ENCODE measurements at places on chromosomes 5 and 9.

- DNase-seq = no peak
- H3K36me3 ChIP-seq = no peaks in the 10 kb centered on the region
- no peaks in the 10 kb centered on the region for H3K27me3 ChIP-seq
- H3K27ac ChIP-seq = no peak overlapping the region
- H3K4me3 ChIP-seq = no peak overlapping the region
These were observed 30.0 kb downstream of the ZCCHC10 start for GRCh38 chr5:132996307-132996706.

DNA sequence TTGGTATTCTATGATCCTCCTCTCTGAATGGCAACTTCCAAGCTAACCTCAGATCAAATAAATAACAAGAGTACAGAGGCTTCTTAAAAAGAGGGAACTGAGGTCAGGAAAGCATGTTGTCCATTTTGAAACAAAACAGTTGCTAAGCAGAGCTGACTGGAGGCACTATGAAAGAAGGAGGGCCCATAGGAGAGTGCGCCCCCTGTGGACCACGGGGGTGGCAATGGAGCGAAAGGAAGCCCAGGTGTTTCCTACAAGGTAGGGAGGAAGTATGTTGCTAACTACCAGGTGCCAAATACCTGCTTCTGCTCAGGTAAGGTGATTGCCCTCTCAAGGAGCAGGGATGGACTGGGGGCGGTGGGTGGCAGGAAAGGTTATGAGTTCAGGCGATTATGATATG lies 101.8 kb upstream of the MAST4 start:
- no peaks in the 10 kb centered on the region for H3K27me3 ChIP-seq
- DNase-seq = no peak

DNA sequence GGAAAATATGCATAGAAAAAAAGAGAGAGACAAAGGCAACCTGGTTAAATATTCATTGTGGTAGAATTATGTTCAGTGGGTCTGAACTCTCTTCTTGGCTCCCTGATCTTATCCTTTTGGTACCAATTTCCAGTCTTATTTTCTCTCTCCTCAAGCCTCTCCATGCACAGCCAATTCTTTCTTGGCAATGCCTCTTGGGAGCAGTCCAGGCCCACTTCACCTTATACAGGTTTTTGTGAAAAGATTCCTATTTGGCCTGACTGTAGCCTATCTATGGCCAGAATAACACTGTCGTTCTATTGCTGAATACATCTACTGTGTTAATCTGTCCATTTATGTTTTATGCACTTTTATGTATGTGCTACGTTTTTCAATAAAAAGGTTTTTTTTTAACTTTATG lies 2.7 kb downstream of the ELOVL7 start:
- DNase-seq = no peak
- H3K4me3 ChIP-seq = no peak overlapping the region
- H3K36me3 ChIP-seq = no peaks in the 10 kb centered on the region
- H3K4me1 ChIP-seq = no peaks in the 10 kb centered on the region

DNA sequence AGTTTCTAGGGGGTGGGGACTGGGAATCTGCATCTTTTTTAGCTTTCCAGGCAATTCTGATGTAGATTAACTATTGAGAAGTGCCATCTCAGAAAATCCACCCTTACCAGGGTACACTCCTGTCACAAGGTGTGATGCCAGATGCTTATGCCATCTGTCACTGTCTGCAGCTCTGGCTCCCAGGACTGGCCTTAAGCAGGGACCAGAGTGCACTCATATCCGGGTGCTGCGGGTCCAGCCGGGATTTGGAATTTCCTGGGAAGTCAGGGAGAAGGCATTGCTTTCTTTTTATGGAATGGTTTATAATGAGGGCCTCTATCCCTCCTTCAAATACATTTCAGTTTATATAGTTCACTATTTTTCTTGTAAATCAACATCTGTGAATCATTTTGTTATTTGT lies 92.6 kb downstream of the TMEM174 start:
- no peak overlapping the region for H3K27ac ChIP-seq
- H3K4me1 ChIP-seq = no peaks in the 10 kb centered on the region
- H3K36me3 ChIP-seq = no peaks in the 10 kb centered on the region
- DNase-seq = no peak

GRCh38 chr9:88660611-88661010 lies 125.6 kb downstream of the NXNL2 start:
- DNase-seq = no peak
- no peaks in the 10 kb centered on the region for H3K27me3 ChIP-seq
- H3K27ac ChIP-seq = no peak overlapping the region
- H3K36me3 ChIP-seq = no peaks in the 10 kb centered on the region
- H3K4me3 ChIP-seq = no peak overlapping the region
- H3K4me1 ChIP-seq = no peaks in the 10 kb centered on the region

- no peak for DNase-seq
- H3K27me3 ChIP-seq = no peaks in the 10 kb centered on the region
- H3K36me3 ChIP-seq = no peaks in the 10 kb centered on the region
- peaks cover 55% of the 10 kb centered on the region for H3K4me1 ChIP-seq
- H3K4me3 ChIP-seq = peak overlapping the region; percentile 79
These were observed 21.3 kb upstream of the NDST1 start for GRCh38 chr5:150486402-150487198.

GRCh38 chr9:4792054-4792571 lies 631 bp upstream of the RCL1 start:
- H3K4me1 ChIP-seq = peaks cover 2% of the 10 kb centered on the region
- no peak for DNase-seq
- no peaks in the 10 kb centered on the region for H3K36me3 ChIP-seq
- H3K27ac ChIP-seq = no peak overlapping the region
- peak overlapping the region; percentile 66 for H3K4me3 ChIP-seq

- H3K27ac ChIP-seq = no peak overlapping the region
- H3K27me3 ChIP-seq = peaks cover 3% of the 10 kb centered on the region
- H3K36me3 ChIP-seq = no peaks in the 10 kb centered on the region
- no peak overlapping the region for H3K4me3 ChIP-seq
- no peak for DNase-seq
These were observed 319.2 kb upstream of the PANK3 start for GRCh38 chr5:168898247-168898911.

Data from Panc1 (cell line).